ENCODE measurements at places on chromosomes 5 and 9.

- DNase-seq, result no peak
These were observed 85.7 kb upstream of the FBXL17 start for GRCh38 chr5:108467563-108467962.

DNA sequence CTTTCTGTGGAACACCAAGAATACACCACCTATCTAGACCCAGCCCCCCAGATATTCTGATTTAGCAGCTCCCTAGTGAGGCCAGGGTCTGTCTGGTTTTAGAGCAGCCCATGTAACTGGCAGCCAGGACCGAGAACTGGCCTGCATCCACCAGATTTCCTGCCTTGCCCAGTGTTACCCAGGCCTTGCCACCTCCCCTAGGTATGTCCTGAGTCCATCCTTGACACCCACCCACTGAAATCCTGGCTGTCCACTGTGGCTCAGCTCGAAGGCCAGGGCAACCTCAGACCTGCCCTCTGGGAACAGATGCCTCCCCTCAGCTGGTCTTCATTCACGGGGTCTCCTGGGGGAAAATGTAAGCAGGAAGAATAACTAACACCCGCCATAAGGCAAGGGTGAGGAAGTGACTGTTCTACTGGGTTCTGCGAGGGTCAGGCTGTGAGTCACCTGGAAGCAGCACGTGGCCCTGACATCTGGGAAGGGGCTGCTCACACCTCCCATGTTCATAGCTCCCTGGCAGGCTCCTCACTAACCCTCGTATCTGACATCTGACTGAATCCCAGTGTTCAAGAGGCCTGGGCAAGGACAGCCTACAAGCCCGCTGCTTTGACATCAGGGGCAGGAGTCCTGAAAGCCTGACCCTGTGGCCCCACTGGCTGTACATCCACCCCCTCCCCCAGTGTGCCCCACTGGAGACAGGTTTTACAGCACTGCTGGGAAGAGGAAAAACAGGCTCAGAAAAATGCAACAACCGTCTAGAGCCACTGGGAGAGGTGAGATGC is 72.7 kb downstream of the SEMA4D start:
- no peak for DNase-seq

DNA sequence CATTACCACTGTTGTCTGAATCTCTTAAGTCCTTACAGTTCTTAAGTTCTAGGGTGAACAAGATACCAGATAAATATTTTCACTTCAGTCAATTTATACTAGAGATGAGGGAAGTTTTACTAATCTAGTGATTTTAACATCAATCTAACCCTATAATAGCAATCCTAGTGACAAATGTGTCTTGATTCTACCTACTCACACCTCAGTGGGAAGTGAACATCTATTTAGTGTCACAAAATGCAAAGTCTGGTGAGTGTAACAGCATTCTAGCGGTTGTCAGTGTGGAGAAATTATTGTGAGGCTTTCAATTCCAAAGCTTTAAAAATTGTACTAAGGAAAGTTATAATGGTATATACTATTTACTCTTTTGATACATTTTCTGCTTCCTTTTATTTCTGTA is 225.8 kb upstream of the CYLC2 start:
- no peak for DNase-seq

DNA sequence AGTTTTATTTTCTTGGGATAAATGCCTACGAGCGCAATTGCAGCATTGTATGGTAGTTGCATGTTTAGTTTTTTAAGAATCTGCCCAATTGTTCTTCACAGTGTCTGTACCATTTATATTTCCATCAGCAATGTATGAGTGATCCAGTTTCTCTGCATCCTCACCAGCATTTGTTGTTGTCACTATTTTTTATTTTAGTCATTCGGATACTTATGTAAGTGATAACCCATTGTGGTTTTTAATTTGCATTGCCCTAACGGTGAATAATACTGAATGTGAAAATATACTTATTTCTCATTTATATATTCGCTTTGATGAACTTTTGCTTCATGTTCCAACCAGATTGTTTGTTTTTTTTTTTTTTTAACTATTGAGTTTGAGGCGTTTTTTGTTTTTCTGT is 33.7 kb upstream of the PWWP2A start:
- DNase-seq, result peak; percentile 29

DNA sequence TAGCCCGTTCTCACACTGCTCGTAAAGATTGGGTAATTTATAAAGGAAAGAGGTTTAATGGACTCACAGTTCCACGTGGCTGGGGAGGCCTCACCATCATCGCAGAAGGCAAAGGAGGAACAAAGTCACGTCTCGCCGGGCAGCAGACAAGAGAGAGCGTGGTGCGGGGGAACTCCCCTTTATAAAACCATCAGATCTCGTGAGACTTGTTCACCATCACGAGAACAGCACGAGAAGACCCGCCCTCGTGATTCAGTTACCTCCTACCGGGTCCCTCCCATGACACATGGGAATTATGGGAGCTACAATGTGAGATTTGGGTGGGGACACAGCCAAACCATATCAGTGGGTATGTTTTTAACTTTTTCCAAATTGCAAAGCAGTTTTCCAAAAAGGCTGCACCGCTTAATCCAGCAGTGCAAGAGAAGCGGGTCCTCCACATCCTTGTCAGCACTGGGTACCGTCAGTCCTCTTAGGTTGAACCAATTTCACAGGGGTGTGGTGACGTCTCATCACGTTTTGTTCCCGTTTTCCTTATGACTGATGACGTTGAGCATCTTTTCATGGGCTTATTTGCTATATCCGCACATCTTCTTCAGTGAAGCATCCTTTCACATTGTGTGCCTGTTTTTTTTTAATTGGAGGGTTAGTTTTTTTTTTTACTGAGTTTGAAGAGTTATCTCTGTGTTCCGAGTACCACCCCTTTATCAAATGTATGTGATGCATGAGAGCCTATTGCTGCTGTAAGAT is 8.0 kb upstream of the FCN2 start:
- DNase-seq, result no peak

DNA sequence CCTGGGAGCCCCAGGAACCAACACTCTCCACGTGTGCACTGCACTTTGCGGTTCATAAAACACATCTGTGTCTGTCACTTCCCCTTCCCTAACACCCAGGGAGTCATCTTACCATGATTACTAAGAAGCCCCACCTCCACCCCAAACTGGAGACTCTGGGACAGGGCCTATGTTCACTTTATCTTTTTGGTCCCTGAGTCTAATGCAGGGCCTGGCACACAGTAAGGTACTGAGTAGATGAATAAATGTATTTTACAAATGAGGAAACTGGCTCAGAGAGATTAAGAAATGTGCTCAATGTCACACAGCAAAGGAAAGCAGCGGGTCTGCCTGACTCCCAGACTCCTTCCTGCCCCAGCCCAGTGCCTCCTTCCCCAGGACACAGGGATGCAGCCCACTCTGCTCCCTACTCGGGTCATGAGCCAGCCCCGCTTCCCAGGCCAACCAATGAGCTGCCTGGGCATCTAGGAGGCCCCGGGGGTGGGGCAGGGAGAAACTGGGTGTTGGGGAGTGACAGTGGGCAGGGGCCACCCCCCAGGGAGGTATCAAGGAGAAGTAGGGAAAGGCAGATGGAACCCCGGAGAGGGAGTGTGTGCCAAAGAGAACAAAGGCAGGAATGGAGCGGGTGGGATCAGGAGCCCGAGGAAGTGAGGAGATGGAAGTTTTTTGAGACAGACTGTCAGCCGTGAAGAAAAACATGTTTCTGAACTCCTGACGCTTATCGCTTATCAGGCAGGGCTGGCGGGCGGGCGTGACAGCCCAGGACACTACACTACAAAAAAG is 30.5 kb downstream of the SHB start:
- no peak for DNase-seq

DNA sequence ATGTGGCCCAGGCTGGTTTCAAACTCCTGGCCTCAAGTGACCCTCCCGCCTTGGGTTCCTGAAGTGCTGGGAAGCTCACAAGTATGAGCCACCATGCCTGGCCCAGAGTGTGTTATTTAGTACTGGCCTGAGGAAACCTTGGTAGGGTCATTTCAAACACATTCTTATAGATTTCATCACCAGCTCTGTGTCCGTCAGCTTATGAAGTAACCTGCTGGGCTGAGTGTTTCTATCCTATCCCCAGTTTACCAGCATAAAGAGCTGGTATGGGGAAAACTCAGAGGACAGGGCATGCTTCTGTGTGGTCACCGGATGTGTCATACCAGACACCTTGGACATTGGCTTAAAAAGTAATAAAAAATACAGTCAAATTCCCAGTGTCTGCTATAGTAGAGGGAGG is 45.3 kb downstream of the PTPN3 start:
- no peak for DNase-seq

- DNase-seq, result no peak
These were observed 1.5 kb downstream of the ZNF189 start for GRCh38 chr9:101400120-101400519.

DNA sequence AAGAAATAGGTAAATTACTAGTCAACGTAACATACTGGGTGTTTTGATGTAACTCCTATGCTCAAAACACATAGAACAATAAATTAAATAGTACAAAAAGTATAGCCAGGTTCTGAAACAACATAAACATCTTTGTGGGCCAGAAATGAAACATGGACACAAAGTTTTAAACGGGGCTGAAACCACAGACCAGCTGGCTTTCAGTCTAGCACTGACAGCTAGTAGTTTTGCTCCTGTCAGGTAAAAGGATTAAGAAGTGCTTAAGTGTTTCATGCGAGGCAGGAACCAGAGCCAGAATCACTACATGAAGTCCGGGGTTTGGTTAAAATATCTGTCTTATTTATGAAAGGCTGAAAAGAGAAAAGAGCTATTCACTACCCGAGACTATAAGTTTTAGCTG is 19.5 kb downstream of the DCAF10 start:
- no peak for DNase-seq

DNA sequence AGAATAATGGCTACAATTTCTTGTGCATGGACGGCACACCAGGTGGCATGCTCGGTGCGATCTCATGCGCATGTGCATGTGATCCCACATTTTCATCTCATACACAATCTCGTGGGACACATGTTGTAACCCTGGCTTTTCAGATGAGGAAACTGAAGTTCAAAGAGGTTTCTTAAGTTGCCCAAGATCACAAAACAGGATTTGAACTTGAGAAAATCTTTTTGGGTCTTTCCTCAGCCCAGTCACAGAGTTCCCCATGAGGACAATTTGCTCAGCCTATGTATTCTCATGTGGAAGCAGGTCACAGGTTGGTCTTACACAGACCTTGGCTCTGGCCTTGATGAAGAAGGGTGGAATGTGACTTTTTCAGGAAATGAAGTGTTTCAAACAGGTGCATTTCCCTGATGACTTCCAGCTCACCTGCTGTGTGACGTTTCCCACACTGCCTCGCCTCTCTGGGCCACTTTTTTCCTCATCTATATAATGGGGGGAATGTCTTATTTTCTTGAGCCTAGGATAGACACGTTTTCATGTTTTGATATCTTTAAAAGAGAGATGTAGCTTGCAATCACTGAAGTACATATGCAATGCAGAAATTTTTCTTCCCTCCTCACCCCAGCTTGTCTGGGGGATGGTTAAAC is 7.1 kb upstream of the ORM1 start:
- no peak for DNase-seq

DNA sequence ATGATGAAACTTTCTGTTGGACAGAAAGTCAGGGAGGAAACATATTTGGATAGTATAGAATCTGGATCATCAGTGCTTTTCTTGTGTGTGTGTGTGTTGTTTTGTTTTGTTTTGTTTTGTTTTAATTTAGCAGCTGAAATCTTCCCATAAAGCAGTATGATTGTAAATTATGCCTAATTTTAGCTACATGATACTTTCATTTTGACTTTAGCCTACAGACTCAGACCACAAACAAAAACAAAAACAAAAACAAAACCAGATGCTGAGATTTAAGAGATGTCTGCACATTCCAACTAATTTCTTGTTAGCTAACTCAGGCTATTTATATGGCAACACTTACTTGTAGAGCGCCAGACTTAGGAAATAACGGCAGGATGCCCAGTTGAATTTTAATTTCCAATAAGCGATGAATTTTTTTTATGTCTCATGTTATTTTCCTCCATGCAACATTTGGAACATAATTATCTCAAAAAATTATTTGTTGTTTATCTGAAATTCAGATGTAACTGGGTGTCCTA is 119.5 kb upstream of the TRPC7 start:
- no peak for DNase-seq

DNA sequence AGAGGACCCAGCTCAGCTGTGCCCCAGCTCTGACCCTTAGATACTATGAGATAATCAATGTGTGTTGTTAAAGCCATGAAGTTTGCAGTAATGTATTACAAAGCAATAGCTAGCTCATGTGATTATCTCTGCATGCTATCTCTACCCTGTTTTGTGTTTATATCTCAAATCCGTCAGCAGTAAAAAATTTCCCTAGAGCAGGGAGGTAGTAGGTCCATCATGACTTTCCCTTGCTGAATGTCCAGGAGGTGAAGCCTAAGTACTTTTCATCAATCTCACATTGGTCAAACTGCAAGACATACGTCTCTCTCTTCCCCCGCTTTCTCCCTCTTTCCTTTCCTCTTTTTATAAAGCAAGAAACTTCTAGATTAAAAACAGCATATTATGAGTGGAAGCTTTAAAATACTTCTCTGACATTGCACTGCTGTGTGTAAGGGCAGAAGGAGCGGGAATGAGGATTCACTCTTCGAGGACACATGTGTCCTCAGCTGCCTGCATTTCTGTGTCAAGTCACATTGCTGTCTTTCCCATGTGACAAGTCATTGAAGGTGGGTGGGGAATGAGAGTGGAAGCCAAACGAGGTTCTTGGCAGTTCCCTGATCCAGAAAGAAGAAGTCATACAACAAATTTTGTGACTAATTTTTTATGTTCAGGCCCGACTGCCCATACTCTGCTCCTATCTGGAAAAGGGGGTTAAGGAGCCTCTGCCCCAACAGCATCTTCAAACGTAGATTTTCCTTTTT is 93.1 kb upstream of the RETREG1 start:
- DNase-seq, result no peak

- no peak for DNase-seq
These were observed 223.9 kb downstream of the FANCC start for GRCh38 chr9:95093586-95093985.

DNA sequence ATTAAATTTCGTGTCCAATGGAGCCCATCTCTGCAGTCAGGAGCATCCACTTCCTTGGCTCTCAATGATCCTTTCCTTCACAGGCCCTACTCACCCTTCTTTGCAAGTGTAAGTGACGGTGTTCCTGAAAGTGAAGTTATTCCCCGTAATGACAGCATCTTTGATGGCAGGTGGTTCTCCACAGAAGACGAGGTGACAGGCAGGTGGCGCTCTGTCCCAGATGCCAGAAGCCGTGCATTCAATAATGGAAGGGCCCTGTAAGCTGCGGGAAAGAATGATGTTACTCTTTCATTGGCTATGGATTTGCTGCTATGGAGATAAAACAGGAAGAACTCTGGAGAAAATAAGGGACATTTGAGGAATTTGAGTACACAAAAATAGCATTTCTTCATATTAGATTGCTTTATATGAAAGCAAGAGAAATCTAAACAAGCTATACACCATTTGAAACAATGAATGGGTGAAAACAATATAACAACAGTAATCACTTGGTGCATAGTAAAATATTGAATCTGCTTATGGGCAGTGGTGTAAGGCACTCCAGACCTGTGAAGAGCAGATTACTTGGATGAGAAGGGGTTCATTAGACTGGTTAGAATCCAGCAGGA is 89.9 kb upstream of the TXNDC8 start:
- peak; percentile 2 for DNase-seq

DNA sequence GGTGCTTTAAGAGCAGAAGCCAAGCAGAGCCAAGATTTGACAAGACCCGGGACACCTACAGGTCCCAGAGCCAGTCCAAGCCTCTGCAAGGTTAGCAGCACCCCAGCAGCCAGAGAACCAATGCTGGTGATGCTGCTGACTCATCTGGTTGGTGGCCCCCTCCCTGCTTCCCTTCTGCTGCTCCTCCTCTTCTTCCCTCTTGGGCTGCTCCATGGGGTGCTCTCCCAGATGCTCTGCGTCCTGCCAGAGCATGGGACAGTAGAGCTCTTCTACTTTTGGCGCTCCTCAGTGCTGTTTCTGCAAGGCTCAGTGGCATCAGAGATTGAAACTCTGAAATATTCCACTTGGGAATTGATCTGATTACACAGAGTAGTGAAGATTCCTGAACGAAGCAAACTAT is 76.1 kb upstream of the SAP30L start:
- no peak for DNase-seq
